ENCODE measurements at places on chromosomes 16 and 17.

DNA sequence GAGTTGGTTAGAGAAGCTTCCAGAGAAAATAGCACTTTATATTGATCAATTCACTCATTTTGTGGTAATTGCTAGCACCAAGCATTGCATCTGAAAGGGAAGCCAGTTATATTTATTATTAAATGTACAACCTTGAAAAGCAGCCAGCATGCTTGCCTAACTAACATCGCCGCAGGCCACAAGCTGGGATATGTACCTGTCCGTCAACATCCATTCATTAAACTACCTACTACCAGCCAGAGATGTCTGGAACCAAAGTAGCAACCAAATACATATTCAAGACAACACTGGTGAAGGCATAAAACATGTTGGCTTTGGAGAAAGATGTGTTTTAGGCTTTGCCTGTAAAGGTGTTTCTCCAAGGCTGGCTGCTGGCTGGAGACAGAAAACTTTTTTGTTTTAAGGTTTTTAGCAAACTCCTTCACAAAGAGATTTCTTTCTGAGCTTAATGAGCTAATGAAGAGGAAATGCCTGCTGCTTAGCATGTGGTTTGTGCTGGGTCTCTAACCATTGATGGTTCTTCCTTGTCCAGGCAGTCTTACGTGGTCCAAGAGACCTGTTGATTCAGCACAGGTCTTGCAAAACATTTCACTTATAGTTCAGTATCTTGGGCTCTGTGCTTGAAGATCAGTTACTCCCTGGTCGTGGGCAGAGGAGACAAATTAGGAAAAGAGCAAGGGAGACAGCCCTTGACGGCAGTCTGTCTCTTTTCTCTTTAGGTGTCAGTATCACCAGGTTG lies 3.1 kb downstream of the ITPRIPL2 start:
- no peak for DNase-seq

GRCh38 chr16:1144476-1145382 lies 8.2 kb upstream of the CACNA1H start:
- no peak for DNase-seq

GRCh38 chr16:73002866-73003265 lies 45.1 kb downstream of the ZFHX3 start:
- no peak for DNase-seq

DNA sequence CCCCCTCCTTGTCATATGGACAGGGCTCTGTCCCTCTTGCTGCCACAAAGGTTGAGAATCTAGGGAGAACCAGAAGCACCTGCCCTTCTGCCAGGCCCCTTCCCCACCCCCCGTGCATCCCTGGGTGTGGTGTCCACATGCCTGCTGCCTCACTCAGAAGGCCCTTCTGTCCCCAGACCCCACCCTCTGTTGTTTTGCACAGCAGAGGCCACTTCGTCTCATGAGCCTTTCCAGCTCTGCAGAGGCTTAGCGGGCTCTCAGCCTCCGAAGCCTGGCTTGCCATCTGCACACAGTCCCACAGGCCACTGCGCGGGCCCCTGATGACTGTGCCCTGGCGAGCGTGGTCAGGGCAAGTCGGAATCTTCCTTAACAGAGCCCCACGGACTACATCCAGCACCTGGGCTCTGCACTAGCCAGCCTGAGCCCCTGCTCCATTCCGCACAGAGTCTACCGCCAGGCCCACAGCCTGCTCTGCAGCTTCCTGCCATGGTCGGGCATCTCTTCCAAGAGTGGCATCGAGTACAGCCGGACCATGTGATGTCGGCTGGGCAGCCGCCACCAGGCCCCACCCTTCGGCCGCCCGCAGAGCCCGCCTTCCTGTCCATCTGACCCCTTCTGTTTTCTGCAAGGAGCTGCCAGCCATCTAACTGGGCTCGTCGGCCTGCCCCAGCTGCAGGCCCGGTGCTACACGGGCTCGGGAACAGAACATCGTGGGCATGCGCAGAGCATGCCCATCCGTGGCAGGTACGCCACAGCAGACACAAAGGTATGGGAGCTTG lies 10.8 kb downstream of the C16orf90 start:
- no peak for DNase-seq

All from CD4-positive, alpha-beta T cell treated with Interleukin-17A for 1 hour (primary cell).